Stimulated activated CD4-positive, alpha-beta T cell treated with anti-CD3 and anti-CD28 coated beads, Interleukin-4, amount 100 ng/mL, for 4 hours (primary cell): ENCODE measurements at places on chromosomes 3 and 15.

- no peak for DNase-seq
Observed at GRCh38 chr3:11382146-11382745, 110.0 kb downstream of the ATG7 start.

- DNase-seq = no peak
Observed at GRCh38 chr3:159806412-159806811, 182.2 kb upstream of the IL12A start.

DNA sequence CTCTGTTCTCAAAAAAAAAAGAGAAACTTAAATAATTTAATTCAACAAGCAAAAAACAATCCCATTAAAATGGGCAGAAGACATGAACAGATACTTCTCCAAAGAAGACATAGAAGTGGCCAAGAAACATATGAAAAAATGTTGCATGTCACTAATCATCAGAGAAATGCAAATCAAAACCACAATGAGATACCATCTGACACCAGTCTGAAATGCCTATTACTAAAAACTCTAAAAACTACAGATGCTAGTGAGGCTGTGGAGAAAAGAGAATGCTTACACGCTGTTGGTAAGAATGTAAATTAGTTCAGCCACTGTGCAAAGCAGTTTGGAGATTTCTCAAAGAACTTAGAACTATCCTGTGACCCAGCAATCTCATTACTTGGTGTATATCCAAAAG lies 382.9 kb downstream of the OTOL1 start:
- DNase-seq = no peak

DNA sequence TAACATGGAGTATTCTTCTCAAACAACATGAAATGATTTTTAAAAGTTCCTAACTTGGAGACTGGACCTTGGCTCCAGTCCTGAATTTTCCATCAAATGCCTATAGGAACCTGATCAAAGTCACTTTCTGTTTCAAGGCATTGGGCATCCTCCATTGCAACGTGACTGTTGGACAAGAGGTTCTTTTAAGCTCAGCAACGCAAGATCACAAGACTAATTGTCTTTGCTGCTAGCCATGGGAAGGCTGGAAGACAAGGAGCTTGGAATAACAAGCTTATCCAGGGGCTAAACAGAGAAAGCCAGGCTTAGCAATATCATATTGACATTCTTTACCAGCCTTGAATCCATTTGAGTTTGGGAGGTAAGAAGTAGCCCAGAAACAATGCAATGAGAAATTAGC lies 48.3 kb downstream of the SST start:
- no peak for DNase-seq

- no peak for DNase-seq
Observed at GRCh38 chr3:129690406-129690805, 83.9 kb upstream of the PLXND1 start.
